T follicular helper cell (primary cell): ENCODE measurements at places on chromosomes 16 and 17.

- DNase-seq, result no peak
These were observed 167.9 kb upstream of the GSE1 start for GRCh38 chr16:85445064-85445778.

DNA sequence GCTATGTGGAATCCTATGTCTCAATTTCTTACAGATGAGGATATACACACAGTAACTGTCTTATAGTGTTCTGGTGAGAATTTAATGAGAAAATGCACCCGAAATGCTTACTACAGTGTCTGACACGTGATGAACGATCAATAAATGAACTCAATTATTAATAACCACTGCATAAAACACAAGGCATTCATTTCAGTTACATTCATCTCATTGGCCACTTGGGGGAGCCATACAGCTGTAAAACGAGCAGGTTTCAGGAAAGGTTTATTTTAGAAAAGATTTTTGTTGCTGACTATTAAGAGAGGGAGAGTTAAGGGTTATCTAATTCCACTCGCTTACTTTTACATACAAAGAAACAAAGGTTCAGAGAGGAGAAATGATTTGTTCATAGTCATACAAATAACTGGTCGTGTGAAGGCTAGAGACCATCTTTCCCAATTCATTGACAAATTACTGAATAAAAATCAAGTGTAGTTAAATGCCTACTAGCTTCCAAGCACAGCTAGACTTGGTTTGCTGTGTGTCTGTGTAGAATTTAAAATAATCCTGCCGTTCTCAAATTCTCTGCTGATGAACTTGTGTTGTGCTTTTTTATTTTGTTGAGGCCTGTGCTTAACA, 160.1 kb downstream of the MAP2K4 start:
- DNase-seq, result no peak

GRCh38 chr16:75188832-75189477, 18.0 kb downstream of the CTRB2 start:
- DNase-seq, result no peak

DNA sequence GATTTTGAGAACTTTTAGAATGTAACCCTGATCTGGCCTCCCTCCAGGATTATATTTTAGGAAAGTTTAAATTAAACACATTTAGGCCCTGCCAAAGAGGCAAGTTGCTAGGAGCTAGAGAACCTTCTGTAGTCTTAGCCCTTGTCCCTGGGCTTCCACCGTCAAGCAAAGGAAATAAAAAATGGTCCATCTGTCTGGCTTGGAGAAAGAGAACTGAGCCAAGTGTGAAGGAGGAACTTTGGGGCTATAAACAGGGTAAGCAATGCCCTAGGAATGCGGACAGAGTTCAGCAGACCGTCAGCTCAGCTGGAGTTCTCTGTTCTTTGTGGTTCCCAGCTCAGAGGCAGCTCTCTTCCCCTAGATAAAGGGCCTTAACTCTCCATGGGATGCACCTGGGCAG, 29.6 kb downstream of the RCVRN start:
- DNase-seq, result no peak

DNA sequence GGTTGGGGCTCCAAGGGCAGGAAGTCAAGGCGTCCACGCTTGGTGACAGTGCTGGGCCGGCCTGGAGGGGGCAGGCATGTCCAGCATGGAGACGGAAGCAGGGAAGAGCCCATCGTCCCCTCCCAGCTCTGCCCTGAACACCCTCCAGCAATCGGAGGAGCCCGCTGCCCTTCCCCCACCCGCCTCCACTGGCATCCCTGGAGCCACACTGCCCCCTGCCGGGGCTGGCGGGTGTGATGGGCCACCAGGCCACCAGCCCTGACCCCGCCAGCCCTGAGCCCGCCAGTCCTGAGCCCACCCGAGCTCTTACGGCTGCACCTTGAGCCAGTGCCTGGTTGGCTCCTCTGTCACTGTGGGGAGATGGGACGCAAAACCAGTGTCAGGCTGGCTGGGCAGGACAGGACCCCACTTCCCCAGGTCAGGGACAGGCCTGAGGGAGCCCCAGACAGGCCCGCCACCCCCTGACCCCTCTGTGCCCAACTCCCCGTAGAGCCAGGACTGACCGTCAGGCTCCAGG, 4.1 kb upstream of the CDH15 start:
- DNase-seq, result peak; percentile 76

- no peak for DNase-seq
These were observed 13.7 kb upstream of the XYLT2 start for GRCh38 chr17:50332196-50332595.

GRCh38 chr16:2211923-2212347, 1.3 kb upstream of the BRICD5 start:
- no peak for DNase-seq
